ENCODE measurements at places on chromosomes 2 and 18. TPM values are rescaled to one million over a fixed set of nuclear protein-coding genes. Genes with fewer than 3 reads are reported as not detected.

ZSWIM2 gene
- total RNA-seq, result not detected

C2orf66 gene
- not detected for total RNA-seq

GALNT5 gene
- 3.1 TPM for total RNA-seq

CTAGE1 gene
- not detected for total RNA-seq

CHAC2 gene
- total RNA-seq, result 17.5 TPM

MYL1 gene
- total RNA-seq, result not detected

BOLL gene
- total RNA-seq, result not detected

FSHR gene
- not detected for total RNA-seq

IL1F10 gene
- total RNA-seq, result 0.08 TPM

CCDC178 gene
- not detected for total RNA-seq

HDHD2 gene
- 23.0 TPM for total RNA-seq

CFC1 gene
- not detected for total RNA-seq

CD8A gene
- total RNA-seq, result 0.08 TPM

CDK5R2 gene
- total RNA-seq, result not detected

SNTG2 gene
- total RNA-seq, result 0.55 TPM

KLHL14 gene
- not detected for total RNA-seq

RESP18 gene
- total RNA-seq, result not detected

POU3F3 gene
- total RNA-seq, result not detected

PXDN gene
- 133 TPM for total RNA-seq

COL4A3 gene
- total RNA-seq, result not detected

CKAP2L gene
- 11.3 TPM for total RNA-seq

MYCN gene
- total RNA-seq, result not detected

SERPINB7 gene
- total RNA-seq, result 8.7 TPM

EMILIN2 gene
- total RNA-seq, result 1.6 TPM

STK36 gene
- total RNA-seq, result 9.0 TPM

EVX2 gene
- not detected for total RNA-seq

ILKAP gene
- 26.0 TPM for total RNA-seq

MARCHF4 gene
- total RNA-seq, result 0.72 TPM

LRRTM1 gene
- not detected for total RNA-seq

PDCD1 gene
- not detected for total RNA-seq

NEMP2 gene
- 3.1 TPM for total RNA-seq

MAPK4 gene
- total RNA-seq, result not detected

C2orf49 gene
- total RNA-seq, result 10.4 TPM
